Ascending aorta (tissue), 2 donors: ENCODE measurements at places on chromosomes 2 and 18. TPM values are rescaled to one million over a fixed set of nuclear protein-coding genes. Genes with fewer than 3 reads are reported as not detected.
A peak's percentile ranks its signal among the peaks of the same experiment; 100 is the strongest.

- DNase-seq, result no peak
These were observed 166.4 kb upstream of the MSH6 start for GRCh38 chr2:47616506-47616905.

GRCh38 chr2:40579247-40579646 lies 127.4 kb upstream of the SLC8A1 start:
- DNase-seq, result no peak

- no peak for DNase-seq
These were observed 58.8 kb upstream of the CDC42EP3 start for GRCh38 chr2:37730037-37730818.

GRCh38 chr2:239294571-239295054 lies 106.2 kb downstream of the HDAC4 start:
- no peak for DNase-seq

GRCh38 chr2:173296235-173296634 lies 58.4 kb upstream of the CDCA7 start:
- DNase-seq, result no peak

DNA sequence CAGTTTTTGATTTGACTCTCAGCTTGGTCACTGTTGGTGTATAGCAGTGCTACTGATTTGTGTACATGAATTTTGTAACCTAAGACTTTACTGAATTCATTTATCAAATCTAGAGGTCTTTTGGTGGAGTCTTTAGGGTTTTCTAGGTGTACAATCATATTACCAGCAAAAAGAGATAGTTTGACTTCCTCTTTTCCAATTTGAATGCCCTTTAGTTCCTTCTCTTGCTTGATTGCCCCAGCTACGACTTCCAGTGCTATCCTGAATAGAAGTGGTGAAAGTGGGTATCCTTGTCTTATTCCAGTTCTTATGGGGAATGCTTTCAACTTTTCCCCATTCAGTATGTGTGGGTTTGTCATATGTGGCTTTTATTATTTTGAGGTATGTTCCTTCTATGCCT lies 312.9 kb upstream of the REV1 start:
- DNase-seq, result no peak

DNA sequence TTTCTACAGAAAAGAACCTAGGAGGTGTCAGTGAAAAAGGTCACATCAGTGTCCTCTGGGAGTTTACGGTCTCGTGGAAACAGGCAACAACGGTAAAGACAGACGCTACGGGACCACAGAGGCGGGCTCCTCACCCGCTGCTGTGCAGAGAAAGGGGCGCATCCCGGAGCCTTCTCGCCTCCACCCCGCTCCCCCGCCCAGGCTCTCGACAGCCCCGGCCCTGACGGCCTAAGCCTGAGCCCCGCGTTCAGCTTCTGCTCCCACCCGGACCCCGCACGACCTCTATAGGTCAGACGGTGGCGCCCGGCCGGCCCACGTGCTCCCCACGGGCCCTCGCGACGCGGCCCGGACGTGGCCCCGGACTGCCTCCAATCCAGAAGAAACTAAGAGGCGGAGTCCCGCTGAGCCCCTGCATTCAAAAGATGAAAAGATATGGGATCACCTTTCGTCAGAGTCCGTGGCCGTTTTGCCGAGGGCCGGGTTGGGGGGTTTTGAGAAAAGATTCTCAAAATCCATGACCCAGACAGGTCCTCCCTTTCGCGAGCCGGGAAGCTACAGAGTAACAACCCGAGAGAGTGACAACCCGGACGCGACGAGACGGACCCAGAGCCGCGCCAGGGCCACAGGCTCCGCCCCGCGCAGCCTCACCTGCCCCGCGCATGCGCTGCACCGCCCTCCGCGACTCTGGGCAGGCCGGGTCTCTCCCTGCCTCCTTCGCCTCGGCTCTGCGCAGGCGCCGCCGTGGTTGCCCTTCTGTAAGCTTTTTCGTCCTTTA lies at the start of gene ZC3H8:
Gene ZC3H8, minus strand, starts transcription at position 577 of the 775 bp plus-strand sequence. Its CDS starts 61 bp downstream, at position 516.
- peak; percentile 59 for DNase-seq

DNA sequence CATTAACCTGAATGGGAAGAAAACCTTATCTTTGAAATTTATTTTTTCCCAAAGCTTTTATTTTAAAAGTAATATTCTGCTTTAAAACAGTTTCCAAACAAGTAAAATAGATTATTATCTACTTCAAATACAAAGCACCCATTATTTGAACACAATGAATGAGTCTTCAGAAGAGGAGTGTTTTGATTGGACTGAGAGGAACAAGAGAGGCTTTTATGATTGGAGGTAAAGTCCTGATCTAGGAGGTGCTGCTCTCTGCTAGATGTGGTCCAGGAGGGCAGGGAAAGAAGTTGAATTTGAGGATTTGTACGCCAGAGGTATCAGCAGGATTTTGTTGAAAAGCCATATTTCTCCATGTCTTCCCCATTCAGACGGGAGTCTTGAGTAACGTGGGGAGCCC lies 900.7 kb downstream of the SOCS6 start:
- DNase-seq, result no peak

DNA sequence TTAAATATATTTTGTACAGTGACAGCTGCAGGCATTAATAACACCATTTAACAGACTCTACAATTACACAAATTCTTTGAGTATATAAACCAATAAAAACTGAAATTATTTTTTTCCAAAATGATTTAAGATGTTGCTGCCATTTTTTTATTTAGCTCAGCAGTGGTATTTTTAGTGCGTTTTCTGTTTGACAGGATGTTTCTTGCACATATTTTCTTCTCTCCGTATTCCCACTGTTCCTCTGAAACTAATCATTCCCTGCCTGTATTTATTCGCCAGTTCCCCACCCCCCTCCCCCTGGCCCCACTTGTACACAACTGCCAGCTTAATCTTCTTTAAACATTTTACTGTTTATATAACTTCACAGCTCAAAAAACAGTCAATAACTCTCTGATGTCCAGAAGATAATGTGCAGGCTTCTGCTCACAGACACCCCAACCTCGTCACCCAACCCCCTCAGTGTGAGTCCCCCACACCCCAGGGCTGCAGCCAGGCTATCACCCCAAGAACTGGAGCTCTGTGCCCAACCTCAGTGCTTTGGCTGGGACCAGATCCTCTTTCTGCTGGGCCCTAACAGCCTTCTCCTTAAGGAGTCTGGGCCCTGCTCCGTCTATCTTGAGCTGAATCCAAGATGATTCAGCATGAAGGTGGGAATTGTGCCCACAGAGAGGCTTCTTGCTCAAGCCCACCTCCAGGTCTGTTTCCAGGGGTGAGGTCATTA lies 41.6 kb upstream of the MAP4K4 start:
- DNase-seq, result peak; percentile 71

GRCh38 chr2:134282629-134283400 lies 28.9 kb downstream of the MGAT5 start:
- no peak for DNase-seq

DNA sequence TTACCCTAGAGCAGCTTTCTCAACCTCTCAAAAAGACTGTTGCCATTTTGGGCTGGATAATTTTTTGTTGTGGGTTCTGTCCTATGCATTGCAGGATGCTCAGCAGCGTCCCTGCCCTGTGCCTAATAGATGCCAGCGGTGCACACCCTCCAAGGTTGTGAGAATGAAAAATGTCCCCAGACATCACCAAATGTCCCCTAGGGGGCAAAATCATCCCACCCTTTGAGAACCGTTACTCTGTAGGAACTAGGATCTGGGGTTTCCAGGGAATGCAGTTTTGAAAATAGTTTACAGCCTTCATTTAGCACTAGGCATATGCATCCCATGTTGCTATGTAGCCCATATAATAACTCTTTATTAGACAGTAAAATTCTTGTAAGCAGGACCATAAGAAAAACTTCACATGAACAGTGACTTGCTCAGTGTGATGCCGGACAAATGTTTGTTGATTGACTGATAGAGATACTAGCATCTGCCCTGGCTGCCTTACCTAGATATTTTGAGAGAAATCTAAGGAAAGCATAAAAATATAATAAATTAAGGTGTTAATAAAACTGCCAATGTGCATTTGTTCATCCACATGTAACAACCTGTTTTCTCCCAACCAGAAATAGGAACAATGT lies 79.2 kb upstream of the EPC2 start:
- DNase-seq, result no peak

- no peak for DNase-seq
These were observed 32.7 kb downstream of the PPP4R1 start for GRCh38 chr18:9581667-9582066.

GRCh38 chr2:218876562-218877219 lies 4.0 kb upstream of the WNT10A start:
- DNase-seq, result peak; percentile 78

DNA sequence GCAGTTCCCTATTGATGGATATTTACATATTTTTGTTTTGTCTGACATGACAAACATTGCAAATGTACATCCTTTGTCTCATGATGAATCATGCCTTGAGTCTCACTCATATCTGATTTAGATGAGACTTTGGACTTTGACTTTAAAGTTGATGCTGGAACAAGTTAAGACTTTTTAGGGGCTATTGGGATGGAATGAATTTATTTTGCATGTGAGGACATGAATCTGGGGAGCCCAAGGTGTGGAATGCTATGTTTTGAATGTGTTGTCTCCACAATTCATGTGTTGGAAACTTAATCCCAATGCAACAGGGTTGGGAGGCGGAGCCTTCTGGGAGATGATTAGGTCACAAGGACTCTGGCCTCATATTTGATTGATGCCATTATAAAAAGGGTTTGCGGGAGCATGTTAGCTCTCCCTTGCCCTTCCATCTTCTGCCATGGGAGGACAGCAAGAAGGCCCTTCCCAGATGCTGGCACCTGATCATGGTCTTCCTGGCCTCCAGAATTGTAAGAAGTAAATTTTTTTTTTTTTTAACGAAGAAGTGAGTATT lies 29.1 kb upstream of the INO80D start:
- DNase-seq, result no peak

GRCh38 chr2:140641163-140641562 lies 1489.7 kb downstream of the LRP1B start:
- no peak for DNase-seq

DNA sequence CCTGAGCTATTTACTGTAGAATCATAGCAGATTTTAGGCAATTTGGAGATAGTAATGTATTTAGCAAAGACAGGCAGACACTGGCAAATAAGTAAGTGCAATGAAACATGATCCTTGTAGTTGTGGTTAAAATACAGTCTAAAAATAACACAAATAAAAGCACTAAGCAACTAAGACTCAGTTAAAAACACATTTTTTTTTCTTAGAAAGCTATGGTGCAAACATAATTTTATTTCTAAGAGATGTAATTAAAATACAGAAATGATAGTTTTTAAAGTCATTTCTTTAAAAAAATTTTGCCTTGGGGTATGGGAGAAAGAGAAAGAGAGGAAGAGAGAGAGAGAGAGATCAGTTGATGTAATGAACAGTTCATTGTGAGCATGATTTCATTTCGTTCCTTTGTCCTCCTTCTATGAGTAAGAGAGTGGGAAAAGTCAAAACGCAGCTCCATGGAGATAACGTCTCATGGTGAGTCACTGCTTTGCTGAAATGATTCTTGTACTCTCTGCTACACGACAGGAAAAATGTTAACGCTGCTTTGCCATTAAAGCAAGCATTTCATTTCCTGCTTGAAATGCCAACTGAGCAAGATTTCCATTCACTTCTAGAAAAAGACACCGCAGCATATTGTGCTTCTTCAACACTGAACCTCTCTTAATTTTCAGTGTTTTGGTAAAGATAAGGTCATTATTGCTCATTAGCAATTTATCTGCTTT lies 61.3 kb upstream of the PGAP1 start:
- DNase-seq, result peak; percentile 69

GRCh38 chr2:100580367-100581276 lies 17.8 kb downstream of the PDCL3 start:
- peak; percentile 42 for DNase-seq

DNA sequence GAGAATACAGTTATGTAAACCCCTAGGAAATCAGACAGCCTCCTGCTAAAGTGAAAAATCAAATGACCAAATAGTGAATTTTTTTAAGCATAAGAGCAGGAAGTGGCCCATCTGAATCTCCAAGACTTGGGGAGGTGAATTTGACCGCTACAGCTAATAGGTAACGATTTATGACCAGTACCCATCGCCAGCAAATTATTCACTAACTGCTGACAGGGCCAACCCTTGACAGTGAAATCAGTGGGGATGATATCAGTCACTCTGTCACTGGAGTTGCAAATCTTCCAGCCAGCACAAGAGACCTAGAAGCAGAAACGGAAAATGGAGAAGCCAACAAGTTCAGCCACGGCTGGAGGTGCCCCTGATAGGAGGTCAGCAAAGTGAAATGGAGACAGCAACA lies 164.3 kb upstream of the PIK3C3 start:
- DNase-seq, result no peak

GRCh38 chr2:217732992-217733391 lies 269.8 kb downstream of the TNS1 start:
- no peak for DNase-seq

GRCh38 chr18:8822643-8823042 lies 117.3 kb downstream of the MTCL1 start:
- DNase-seq, result no peak

GRCh38 chr18:48002933-48003365 lies 72.5 kb upstream of the SMAD2 start:
- peak; percentile 59 for DNase-seq

DNA sequence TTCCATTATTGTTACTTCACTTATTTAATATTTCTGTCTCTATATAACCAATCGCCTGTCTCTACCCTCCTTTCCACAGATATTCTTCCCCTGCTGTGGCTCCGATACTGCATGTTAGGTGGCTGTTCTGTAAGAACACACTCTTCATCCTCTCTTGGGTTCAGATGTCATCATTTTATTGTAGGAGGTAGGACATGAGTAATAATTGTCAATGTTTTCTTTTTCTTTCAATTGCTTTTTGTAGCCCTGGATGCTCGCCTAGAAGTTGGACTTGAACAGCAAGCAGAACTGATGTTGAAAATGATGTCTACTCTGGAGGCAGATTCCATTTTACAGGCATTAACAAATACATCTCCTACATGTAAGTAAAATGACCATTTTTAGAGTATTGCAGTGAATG lies 128.6 kb downstream of the BIRC6 start:
- DNase-seq, result no peak

GRCh38 chr2:232516551-232516950 lies 3.6 kb upstream of the PRSS56 start:
- DNase-seq, result no peak

- DNase-seq, result no peak
These were observed 253.5 kb downstream of the LDLRAD4 start for GRCh38 chr18:13471971-13472628.

- no peak for DNase-seq
These were observed 46.4 kb downstream of the TCF4 start for GRCh38 chr18:55541571-55541970.

DNA sequence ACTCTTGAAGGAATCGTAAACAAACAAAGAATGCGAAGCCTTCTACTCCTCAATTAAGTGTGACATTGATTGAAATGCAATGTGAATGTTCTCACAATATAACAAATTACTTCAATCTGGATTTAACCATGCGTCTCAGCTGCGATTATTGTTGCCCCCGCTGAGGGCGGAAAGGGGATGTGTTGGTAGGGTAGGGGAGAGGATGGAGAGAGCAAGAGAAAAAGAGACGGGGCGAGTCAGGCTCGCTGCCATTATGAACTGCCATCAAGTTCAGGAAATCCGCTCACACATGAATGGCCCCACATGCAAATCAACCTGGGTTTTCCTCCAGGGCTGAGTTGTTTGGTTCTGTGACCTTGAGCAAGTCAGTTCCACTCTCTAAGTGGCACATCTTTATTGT lies 129.8 kb downstream of the PXDN start:
- no peak for DNase-seq

SERPINB10 gene
- total RNA-seq, result not detected

GPR17 gene
- total RNA-seq, result not detected

CHPF gene
- 249 TPM for total RNA-seq

POTEI gene
- not detected for total RNA-seq

KLHL14 gene
- total RNA-seq, result not detected

ACMSD gene
- total RNA-seq, result not detected

REG1B gene
- total RNA-seq, result not detected

PRKCE gene
- total RNA-seq, result 4.6 TPM

LOXHD1 gene
- total RNA-seq, result not detected

CD302 gene
- total RNA-seq, result 30.9 TPM

AKAIN1 gene
- not detected for total RNA-seq

ST8SIA5 gene
- 0.11 TPM for total RNA-seq

SAG gene
- total RNA-seq, result not detected
